ENCODE measurements at places on chromosomes 11 and 22.

DNA sequence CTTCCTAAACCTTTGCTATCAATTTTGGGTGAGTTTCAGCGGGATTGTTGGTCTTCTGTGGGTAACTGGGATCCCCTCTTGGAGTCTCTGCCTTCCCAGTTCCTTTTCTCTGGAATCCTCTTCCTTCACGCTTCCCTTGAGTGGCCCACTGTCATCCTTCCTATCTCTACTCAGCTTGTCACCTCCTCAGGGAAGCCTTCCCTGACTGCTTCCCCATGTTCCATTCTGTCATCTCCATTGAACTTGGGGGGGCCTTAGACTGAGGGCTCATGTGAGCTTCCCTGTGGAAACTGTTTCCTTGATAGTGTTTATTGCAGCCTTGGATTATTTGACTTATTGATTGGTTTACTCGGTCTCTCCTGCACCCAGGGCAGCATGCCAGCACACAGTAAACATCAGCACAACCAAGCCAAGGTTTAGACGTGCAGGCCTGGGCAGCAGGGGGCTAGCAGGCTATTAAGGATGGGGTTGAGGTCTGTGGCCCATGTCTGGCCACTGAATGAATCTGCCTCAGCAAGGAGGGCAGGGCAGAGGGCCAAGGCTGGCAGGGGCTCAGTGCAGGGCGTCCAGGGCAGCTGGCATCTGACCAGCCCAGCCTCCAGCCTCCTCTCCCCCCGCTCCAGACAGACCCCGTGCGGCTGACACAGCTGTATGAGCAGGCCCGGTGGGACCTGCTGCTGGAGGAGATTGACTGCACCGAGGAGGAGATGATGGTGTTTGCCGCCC is 7.2 kb downstream of the TRPT1 start:
- DNase-seq = no peak

DNA sequence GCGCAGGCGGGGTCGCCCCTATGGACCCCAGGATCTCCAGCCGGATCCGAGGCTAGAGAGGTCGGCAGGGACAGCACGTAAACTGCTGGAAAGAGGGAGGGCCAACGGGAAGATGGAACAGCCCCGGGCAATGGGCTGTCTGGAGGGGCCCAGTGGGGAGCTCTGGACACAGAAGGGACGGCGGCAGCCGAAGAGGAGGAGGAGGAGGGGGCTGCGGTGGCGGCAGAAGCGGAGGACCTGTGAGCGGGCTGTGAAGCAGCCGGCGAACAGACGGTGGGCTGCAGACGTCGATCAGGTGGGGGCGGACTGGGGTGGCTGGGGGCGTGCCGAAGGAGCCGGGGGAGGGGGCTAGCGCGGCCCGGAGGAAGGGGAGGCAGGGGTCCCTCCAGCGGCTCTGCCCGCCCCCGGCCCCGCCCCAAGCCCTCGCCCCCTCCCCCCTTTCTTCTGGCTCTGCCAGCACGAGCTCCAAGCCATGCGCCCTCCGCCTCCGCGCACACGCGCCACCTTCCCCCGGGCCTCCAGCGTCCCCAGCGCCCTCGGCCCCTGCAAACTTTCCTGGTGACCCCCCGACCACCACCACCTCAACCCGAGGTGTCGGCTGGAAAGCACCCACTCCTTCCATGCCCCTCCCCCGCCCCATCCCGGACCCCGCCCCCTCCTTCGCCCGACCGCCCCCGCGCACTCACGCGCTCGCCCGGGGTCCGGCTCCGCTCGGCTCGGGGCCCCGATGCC is 432 bp downstream of the TNKS1BP1 start:
- DNase-seq = no peak

GRCh38 chr22:27919942-27920755 is 1.1 kb upstream of the PITPNB start:
- DNase-seq = no peak

DNA sequence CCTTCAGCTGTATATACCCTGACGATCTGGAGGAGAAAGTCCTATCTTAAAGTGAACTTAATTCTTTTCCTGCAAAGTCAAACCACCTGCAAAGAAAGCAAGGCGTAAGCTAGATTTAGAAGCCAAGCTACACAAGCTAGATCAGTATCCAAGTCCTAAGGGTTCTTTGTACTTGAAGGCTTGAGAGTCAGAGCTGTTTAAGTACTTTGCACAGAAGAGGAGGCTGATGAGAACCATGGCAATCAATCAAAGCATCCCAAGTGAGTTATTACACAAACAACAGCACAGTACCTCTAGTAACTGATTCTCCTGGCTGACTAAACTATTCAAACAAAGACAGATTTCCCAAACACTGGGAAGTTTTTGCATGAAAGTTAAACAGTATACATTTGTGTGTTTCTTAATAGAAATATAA is 1.9 kb downstream of the CDON start:
- no peak for DNase-seq

DNA sequence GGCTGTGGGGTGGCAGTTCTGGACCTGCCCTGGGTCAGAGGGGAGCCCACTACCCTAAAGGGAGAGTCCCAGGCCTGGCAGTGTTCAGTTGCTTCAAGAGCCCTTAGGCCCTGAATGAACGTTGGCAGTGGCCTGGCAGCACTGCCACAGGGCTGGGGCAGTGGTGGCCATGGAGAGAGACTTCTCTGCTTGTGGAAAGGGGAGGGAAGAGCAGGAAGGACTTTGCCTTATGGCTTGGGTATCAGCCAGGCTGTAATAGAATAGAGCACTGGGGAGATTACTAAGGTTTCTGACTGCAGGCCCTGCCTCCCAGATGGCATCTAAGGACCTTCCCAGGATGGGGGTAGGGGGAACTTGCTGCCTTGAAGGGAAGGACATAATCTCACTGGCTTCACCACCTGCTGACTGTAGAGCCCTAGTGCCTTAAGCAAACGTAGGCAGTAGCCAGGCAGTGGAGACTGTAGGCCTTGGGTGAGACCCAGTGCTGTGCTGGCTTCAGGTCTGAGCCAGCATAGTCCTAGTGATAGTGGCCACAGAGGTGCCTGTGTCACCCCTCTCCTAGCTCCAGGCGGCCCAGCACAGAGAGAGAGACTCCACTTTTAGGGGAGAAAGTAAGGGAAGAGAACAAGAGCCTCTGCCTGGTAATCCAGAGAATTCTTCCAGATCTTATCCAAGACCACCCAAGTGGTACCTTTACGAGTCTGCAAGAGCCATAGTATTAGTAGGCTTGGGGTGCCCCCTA is 27.6 kb downstream of the PLA2G6 start:
- DNase-seq = no peak

DNA sequence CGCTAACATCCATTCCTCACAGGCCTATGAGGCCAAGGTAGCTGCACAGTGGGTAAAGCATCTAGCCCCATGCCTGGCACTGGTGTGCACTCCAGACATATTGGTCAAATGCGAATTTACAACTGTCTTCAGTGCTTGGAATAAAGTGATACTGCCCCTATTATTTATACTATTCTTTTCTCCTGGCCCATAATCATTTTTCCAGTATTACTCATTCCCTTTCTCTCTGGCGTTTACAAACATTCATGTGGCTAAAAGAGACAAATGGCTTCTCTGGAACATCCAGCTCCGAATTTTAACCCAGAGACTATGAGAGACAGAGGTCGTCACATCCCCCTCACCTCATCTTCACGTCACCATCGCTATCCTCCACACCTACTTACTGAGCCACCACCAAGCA is 87.2 kb upstream of the PITPNB start:
- DNase-seq = no peak

DNA sequence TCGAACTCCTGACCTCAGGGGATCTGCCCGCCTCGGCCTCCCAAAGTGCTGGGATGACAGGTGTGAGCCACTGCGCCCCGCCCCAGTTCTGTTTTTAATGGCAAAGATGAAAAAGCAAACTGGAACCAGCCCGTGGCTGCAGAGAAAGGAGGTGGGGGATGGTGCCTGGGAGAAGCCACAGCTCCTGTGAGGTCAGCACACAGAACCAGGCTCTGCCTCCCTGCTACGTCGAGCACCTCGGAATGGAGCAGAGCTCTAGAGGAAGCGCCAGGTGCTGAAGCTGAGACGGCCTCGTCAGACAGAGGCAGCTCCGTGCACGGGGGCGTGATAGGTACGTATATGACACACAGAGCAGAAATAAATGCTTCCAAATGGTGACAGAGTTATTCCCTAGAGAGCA is 8.5 kb downstream of the DRD4 start:
- DNase-seq = no peak

DNA sequence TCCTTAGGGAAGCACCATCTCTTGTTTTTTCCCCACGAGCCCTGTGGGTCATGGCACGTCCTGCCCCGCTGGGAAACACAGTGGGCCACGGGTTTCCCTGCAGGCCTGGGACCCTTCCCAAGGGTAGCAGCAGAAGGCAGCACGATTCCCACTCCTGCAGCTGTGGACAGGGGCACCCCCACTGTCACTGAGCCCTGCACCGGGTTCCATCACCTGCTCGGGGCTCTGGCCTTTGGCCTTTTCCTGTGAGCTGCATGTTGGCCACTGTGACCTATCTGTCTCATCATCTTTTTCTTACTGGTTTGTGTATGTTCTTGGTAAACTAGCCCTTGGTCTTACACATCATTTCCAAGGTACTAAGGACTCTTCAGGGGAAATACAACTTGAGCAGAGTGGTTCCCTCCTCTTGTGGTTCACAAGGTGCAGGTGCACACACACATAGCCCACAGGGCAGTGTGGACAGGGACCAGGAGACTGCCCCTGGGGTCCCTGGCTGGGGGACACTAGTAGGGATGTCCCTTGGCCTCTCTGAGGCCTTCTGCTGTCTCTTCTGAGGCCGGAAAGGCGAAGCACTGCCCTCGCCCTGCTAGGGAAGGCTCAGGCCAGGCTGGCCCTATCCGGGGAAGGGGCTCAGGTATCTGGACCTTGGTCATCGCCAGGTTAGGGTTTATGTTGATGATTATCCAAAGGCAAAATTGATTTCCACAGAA is 19.0 kb upstream of the TXNRD2 start:
- no peak for DNase-seq
